ENCODE measurements at places on chromosomes 1 and 21.

- no peak for DNase-seq
Observed at GRCh38 chr1:7341145-7341905, 429.8 kb upstream of the VAMP3 start.

DNA sequence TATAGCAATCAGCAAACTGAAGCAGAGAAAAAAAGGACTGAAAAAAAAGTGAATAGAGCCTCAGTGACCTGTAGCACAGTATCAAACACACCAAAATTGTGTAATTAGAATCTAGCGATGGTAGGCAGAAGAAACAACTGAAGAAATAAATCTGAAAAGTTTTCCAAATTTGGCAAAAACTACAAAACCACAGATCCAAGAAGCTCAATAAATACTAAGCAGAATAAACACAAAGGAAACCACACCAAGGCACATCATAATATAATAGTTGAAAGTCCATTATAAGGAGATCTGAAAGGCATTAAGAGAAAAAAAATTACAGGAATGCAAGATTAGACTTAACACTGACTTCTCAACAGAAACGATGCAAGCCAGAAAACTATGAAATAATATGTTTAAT lies 7.1 kb upstream of the IL12RB2 start:
- DNase-seq: no peak

DNA sequence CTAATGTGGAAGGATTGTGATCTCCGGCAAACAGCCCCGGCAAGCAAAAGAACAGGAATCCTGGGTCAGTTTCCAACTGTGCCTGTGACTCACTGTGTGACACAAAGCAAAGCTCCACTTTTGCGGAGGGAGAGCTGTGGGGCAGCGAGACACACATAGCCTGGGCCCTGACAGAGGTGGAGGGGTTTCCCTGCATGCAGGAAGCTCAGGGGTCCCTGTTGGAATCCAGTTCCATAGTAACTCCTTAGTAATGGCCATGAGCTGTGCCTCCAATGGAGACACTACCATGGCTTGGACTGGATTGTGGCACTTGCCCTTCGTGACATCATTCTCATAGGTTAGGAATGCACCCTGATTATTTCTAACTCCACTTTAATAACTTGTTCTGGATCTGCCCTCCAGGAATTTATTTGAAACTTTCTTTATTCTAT lies 47.0 kb upstream of the ATF3 start:
- DNase-seq: peak; percentile 74

GRCh38 chr1:191174298-191174697 lies 696.6 kb upstream of the BRINP3 start:
- no peak for DNase-seq

DNA sequence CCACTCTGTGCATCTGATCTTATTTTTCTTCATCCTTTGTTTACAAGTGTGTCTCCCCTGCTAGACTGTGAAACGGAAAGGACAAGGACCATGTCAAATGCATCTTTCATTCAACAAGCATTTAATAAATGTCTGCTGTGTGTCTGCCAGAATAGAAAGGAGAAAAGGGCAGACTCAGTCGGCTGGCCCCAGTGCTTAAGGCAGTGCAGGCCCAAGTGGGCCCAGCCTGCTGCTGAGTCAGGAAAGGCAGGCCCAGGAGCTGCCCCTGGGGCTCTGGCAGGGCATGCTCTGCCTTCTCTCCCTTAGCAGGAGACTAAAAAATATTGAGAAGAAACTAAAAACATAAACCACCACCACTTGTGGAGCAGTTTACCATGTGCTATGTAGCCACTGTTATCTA lies 38.1 kb downstream of the PLEKHA6 start:
- no peak for DNase-seq

- no peak for DNase-seq
Observed at GRCh38 chr1:183670169-183670568, 17.1 kb upstream of the APOBEC4 start.

GRCh38 chr21:44557491-44558328 lies 885 bp downstream of the KRTAP10-3 start:
- DNase-seq: no peak
